ENCODE measurements at places on chromosomes 7 and 10. TPM values are rescaled to one million over a fixed set of nuclear protein-coding genes. Genes with fewer than 3 reads are reported as not detected.

DNA sequence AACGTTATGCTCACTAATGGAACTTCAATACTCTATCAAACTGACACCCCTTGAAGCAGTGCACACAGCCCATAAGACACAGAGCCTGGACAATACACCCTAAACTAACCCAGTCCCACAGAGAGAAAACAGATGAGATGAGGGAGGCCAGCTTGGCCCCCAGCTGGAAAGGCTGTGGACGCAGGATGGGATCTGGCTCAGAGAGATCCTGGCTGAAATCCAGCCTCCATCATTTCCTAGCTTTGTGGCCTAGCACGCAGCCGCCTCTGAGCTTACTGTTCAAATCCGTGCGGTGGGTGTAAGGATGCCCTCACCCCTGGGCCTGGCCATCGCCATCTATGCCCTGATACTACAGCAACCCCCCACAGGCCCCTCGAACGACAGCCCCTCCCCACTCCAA is 32.7 kb downstream of the SNX8 start:
- peak; percentile 20 for DNase-seq

- no peak for DNase-seq
These were observed 59.8 kb downstream of the DNAJC1 start for GRCh38 chr10:21943633-21944265.

- no peak for DNase-seq
These were observed 104.6 kb downstream of the KAT6B start for GRCh38 chr10:74930965-74931364.

GRCh38 chr10:118017071-118017740 is 29.5 kb downstream of the RAB11FIP2 start:
- no peak for DNase-seq

GRCh38 chr10:12501841-12502525 is 152.6 kb downstream of the CAMK1D start:
- no peak for DNase-seq

- no peak for DNase-seq
These were observed 30.4 kb upstream of the DGKI start for GRCh38 chr7:137877027-137877675.

- DNase-seq: no peak
These were observed 65.8 kb downstream of the SORCS3 start for GRCh38 chr10:104706886-104707285.

- peak; percentile 71 for DNase-seq
These were observed 287.2 kb upstream of the MKLN1 start for GRCh38 chr7:131040467-131040932.

GRCh38 chr7:55565681-55566080 is 6.6 kb downstream of the VOPP1 start:
- DNase-seq: no peak

SFRP4 gene
- total RNA-seq: not detected

PNLIPRP1 gene
- not detected for total RNA-seq

Measured in H7 (cell line).